ENCODE measurements at places on chromosomes 11 and 22. TPM values are rescaled to one million over a fixed set of nuclear protein-coding genes. Genes with fewer than 3 reads are reported as not detected.

- DNase-seq = no peak
Observed at GRCh38 chr11:33615751-33616150, 84.9 kb downstream of the C11orf91 start.

DNA sequence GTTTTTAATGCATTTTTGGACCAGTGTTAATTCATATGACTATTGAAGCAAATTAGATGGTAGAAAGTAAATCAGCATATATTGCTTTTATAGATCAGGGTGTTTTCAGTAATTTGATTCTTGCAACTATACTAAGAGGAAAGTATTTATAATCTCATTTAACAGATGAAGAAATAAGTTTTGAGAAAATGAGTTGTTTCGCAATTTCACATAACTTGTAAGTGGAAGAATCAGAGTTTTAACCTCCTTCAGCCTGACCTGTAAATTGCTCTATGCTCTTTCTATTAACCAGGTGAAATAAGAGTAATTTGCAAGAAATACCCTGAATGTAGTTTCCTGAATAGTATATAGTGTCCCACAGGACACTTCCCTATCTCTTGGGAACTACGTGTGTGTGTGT lies 1106.8 kb upstream of the RAG2 start:
- DNase-seq = no peak

DNA sequence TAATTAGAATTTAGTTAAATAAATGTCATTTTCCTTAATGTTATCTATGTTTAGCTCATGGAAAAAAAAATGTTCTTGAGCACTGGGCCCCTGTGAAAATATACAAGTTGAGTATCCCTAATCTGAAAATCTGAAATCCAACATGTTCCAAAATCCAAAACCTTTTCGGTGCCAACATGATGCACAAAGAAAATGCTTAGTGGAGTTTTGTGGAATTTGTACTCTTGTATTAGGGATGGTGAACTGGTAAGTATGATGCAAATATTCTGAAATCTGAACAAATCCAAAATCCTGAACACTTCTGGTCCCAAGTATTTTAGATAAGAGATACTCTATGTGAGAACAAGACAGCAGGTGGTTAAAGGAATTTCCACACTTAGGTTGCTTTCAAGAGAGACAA lies 44.5 kb downstream of the TCP11L1 start:
- no peak for DNase-seq

GRCh38 chr11:63507511-63507910 lies 1.6 kb downstream of the LGALS12 start:
- no peak for DNase-seq

GRCh38 chr11:103114836-103115235 lies 5.6 kb downstream of the DYNC2H1 start:
- no peak for DNase-seq

DNA sequence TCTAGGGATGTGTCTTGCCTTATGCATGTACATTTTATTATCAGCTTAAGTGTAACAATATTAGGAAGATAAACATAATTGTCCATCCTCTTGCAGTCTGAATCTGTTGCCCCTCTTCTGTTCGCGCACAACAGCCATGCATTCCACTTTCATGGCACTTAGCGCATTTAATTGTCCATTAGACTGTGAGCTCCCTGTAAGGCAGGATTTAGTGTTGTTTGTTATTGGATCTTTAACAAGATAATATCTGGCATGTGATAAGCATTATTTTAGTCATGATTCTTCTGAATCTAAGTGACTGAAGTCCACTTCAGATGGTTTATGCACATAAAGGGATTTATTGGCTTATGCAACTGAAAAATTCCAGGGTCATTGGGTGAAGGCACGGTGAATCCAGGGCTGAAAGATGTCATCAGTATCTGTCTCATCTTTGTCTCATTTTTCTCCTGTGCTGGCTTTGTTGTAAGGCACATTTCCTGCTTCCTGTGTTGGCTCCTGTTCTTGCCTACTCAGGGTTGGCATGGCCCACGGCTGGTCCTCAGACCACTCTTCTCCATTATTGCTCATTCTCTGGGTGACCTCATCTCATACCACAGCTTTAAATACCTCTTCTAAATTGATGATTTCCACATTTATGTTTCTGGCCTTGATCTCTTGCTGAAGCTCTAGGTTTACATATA lies 37.6 kb downstream of the ATXN10 start:
- DNase-seq = no peak

GRCh38 chr22:23769321-23769965 lies 1.7 kb upstream of the CHCHD10 start:
- no peak for DNase-seq

DNA sequence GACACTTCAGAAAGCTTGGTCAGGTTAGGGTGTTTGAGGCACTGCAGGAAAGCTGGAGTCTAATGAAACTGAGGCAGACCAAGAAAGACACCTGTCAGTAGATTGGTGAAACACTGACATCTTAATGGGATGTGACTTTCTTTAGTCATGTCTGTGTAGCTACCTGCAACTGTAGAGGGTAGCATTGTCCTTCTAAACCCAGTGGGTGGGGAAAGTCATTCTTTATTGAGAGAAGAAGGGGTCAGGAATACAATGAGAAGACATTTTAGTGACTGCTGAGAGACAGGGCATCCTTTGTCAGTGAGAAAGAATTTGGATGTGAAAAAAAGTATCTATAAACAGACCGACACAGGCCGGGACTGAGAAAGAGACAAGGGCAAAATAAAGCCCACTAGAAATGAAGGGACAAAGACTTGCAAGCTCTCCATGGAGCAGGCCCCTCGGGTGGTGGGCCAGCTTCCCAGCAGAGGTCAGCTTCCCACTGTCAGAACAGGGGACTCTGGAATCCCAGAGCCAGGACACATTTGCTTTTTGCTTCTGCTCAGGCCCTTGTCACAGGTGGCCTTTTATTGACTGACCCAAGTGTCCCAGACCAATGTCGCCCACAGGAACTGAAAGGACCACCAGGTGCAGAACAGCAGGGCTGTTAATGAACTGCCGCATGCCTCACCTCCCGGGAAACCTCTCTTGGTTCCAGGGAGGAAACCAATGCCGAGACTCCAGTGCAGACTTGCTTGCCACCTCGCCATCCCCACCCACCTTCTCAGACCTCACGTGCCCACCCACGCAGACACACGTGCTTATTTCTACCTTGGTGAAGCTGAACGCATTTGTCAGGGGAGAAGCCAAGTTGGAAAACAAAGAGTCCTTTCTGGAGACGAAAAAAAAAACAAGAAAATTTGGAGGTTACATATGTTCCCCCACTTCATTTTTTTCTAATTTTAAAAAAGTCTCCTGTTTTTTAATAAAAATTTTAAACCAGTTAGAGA lies 212.8 kb downstream of the TENM4 start:
- DNase-seq = no peak

DNA sequence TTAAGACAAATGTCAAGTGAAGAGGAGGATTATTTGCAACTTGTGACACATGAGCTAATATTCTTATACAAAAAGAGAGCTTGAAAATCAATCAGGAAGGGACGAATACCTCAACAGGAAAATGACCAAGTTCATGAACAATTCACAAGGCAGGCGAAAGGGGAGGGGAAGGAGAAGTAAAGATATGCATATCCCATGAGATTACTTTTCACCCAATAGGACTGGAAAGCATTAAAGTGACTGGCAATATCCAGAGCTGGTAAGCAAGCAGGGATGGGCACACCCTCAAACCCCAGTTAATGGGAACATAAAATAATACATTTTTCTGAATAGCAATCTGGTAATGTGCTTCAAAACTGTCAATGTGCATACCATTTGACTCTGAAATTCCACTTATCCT lies 129.5 kb downstream of the SLC1A2 start:
- no peak for DNase-seq

DNA sequence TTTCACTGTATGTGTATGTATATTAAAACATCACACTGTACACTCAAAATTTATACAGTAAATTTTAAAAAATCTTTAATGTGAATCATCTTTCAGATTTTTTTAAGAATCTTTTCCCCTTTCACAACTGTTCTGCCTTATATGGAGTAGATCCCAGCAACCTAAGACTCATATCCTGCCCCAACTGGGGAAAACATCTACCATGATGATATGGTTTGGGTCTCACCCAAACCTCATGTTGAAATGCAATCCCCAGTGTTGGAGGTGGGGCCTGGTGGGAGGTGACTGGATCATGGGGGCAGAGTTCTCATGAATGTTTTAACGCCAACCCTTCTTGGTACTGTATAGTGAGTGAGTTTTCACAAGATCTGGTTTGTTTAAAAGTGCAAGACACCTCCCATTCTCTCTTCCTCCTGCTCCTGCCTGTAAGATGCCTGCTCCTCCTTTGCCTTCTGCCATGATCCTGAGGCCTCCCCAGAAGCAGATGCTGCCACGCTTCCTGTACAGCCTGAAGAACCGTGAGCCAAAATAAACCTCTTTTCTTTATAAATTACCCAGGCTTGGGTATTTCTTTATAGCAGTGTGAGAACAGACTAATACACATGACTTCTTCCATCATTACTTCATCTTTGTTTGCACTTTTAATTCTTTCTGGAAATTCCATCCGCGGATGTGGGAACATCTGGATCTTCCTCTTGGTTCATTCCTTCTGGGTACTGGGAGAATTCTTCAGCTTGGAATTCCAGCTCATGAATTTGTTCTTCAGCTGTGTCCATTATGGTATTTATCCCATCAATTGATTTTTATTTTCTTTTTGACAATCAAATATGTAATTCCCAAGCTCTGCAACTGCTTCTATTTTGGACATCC lies 36.9 kb downstream of the LINC01488 start:
- DNase-seq = no peak

DNA sequence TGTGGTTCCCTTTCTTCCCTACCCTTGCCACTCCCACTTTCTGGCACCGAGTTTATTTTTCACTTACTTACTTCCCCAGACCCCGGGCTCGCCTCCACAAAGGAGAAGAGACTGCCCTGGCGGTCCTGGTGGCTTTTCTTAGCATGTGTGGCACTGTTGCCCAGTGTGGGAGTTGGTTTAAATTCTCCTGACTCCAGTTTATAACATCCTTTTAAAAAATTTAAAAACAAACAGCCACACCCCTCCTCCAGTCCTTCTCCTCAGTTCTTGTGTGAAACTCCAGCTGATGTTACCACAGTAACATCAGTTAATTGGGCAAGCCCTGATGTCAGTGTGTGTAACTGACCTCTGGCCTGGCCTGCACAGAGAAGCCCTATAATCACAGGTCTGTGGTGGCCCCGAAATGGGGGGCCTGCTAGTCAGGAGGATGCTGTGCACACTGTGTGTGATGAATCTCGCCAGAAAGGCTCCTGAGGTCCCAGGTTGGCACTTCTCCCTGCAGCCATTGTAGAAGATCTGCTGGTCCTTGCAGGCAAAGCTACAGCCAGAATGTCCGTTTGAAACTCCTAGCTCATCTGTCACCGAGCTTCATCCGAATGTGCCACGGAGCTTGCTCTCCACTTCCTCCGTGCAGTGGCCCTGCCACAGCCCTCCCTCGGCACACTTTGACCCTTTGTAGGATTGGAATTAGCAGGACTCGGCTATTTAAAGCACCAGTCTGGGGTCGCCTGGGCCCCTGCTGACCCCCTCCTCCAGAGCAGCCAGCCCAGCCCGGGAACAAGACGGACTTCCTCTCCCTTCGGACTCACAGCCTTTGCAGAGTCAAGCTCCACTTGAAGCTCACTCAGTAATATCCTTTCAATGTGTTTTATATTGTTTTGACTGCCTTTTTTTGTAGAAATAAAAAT lies 7.6 kb downstream of the YDJC start:
- DNase-seq = no peak

DNA sequence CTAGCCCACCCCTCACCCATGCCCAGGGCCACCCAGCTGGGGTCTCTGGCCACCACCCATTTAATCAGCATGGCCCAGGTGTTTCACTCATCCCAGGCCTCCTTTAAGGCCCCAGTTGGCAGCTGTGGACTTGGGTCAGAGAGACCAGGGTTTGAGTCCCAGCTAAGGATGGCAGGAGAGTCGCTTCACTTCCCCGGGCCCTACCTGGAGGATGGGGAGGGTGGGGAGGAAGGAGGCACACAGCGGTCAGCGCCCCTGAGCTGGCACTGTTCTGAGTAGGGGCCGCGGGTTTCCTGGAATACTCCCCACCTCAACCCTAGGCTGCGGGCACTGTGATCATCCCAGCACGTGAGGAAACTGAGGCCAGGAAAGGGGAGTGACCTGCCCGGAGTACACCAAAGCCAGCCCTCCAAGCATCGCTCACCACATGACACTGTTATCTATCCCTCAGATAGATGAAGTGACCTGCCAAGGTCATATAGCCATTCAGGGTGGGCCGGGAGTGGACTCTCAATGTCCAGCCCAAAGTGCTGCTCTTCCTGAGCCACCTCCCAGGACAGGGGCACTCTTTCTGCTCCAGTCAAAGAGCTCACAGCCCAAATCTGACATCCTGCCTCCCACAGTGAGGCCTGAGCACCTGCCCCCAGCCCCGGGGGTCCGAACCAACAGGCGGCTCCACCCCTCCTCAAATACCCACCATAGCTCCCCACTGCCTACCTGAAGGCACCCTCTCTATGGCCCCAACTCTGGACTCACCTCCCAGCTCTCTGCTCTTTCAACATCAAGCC lies 3.4 kb upstream of the ATP5MGL start:
- DNase-seq = no peak

GRCh38 chr11:77698896-77699295 lies 61.3 kb upstream of the CLNS1A start:
- DNase-seq = no peak

DNA sequence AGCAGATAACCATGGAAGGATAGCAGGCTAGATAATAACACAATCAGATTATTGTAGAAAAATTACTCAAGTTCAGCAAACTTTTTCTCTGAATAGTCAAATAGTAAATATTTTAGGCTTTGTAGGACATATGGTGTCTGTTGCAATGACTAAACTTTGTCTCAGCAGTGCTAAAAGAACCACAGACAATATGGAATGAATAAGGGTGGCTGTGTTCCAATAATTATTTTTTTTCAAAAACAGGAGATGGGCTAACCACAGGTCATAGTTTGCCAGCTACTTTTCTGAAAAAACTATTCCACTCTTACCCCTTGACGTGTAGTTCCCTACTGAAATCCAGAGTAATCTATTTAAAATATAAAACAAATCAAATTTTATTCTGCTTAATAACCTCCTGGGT lies 153.9 kb upstream of the LRRC4C start:
- DNase-seq = no peak

DNA sequence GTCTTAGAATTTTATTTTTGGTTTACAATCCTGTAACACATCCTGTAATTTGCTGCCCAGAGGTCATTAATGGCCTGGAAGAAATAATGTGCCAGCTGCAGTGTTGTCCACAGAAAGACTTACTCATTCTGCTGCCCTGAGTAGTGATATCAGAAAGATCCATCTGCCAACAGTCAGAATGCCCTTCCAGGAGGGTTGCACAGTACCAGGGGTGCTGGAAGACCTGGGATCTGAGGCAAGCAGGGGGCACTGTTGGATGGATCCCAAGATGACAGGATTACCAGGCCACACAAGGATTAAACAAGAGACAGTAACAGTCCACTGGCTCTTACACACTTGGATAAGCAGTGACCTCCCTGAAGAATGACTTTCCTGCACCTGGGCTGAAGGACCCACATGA lies 93.8 kb upstream of the TOP3B start:
- no peak for DNase-seq

The MUC5AC gene
- total RNA-seq = not detected

The POTEH gene
- not detected for total RNA-seq

The C11orf42 gene
- total RNA-seq = not detected

The PAX6 gene
- not detected for total RNA-seq

The OLFML1 gene
- total RNA-seq = not detected

The CCDC81 gene
- total RNA-seq = 0.42 TPM

The OPCML gene
- not detected for total RNA-seq

The HBD gene
- total RNA-seq = not detected

Data from activated CD8-positive, alpha-beta T cell treated with anti-CD3 and anti-CD28 coated beads, Interleukin-2, amount 10 ng/mL, durations not matched to agents 7 days and 5 days (primary cell).